ENCODE measurements at places on chromosomes 3 and 15.

- no peak for DNase-seq
Measured at GRCh38 chr3:53247619-53248018, 8.2 kb downstream of the TKT start.

DNA sequence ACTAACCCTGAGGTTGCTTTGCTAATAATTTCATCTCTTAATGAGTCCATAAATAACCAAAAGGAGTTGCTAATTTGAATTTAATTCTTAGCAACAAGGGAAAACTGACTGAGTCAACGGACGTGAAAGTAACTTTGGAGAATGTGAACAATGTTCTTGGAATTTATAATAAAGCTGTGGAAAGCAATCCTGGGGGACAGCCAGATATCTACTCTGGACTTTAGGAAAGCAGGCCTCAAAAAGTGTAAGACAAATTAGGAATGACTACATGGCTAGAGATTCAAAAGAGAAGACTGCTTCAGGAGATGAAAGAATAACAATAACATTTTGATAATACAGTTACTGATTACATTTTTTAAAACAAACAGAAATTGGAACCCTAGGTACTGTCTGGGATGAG is 318.4 kb upstream of the COL8A1 start:
- peak; percentile 93 for DNase-seq

GRCh38 chr3:172707967-172708366 is 2.9 kb downstream of the NCEH1 start:
- peak; percentile 83 for DNase-seq

DNA sequence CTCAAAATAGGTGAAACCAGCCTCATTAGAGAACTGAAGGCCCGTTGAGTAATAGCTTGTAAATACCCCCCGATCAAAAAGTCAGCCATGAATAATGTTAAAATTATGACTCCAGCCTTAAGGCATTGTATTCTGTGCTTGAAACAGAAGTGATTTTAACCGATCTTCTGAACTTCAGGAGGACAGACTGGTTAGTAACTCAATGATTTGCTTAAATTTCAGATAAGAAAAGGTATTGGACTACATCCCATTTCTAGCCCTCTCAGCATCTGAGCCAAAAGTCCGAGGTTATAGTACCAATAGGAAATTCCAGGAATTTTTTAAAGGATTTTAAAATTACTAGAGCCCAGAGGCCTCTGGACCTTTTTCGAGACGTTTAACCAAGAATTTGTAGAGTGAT is 67.7 kb upstream of the FGF12 start:
- peak; percentile 52 for DNase-seq

DNA sequence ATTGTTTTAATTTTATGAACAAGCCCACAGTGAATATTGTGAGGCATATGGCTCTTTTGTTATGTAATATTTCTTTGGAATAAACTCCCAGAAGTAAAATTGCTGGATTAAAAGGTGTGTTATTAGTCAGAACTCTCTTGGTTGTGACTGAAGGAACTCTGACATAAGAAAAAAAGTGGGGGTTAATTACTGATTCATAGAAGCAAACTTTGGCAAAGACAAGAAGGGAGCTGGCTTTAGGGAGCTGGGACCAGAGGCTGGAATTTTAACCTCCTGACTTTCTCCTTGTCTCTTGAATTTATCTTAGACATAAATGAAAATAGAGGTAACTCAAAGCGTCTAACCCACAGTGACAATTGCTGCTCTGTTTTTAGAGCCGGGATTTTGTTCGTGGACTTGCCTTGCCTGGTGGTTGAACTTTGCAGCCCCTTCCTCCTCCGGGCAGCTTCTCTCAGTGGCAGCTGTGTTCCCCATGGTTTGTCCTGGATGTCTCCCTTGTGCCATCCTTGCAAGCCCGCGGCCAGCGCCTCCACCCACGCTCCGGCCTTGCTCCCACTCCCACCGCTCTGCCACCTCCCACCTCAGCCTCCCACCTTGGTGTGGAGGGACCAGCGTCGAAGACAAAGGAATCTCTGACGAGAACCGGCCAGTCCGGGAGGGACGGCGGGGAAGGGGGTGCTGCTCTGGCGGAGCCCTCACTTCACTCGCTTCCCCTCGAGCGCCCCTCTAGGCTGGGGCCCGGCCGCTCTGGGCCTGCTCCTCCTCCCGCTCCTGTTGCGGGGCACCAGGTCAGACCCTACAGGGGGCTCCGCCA is 28.0 kb downstream of the ARHGAP31 start:
- peak; percentile 64 for DNase-seq

DNA sequence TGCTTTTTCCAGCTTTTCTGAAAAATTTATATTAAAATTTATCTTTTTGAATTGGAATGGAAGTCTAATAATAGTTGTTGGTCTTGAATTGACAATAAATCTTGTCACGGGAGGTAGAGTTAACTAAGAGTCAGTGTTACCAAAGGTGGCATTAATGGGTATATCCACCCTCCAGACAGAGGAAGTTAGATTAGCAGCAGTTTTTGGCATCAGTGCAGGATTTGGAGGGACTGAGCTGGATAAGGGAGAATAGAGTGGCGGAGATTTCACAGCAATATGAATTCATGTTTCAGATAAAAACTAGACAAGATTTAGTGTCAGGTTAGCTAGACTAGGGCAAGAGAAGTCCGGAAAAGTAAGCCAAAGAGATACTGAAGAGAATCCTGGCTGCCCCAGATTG is 201.3 kb upstream of the ZBTB20 start:
- DNase-seq: no peak

GRCh38 chr3:194671511-194671899 is 486 bp downstream of the LSG1 start:
- DNase-seq: peak; percentile 53

DNA sequence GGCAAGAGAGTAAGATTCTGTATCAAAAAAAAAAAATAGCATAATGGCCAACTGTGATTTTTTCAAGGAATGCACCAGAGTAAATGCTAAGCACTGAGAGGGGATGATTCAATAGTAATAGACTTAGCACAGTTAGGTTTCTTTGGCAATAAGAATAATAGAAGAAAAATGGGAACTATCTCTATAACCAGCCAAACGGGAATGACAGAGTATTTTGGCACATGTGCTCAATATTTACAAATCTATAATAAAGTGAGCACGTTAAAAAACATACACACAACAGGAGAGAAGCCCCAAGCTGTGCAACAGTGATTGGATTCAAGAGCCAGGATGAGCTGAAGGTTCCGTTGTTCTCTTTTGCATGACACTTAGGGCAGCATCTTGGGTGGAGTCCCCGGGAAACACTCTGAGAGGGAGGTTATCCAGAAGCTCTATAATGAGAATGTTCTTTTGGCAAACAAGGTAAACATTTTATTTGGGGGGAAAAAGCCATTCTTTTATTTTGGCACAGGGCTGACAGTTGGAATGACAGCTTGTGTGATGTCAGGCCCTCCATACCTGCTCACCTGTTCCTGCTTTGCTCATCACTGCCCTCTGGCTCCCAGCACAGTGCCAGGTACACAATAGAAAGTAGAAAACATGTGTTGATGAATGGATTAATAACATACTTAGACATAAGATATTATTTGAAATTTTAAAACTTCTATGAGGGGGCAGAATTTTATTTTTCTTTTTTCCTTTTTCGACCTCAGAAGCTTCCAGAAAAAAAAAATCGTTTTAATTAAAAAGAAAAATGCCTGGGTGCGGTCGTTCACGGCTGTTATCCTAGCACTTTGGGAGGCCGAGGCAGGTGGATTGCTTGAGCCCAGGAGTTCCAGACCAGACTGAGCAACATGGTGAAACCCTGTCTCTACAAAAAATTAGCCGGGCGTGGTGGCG is 44.0 kb upstream of the MUC4 start:
- no peak for DNase-seq

GRCh38 chr3:121757087-121757811 is 7.7 kb upstream of the GOLGB1 start:
- DNase-seq: peak; percentile 19

DNA sequence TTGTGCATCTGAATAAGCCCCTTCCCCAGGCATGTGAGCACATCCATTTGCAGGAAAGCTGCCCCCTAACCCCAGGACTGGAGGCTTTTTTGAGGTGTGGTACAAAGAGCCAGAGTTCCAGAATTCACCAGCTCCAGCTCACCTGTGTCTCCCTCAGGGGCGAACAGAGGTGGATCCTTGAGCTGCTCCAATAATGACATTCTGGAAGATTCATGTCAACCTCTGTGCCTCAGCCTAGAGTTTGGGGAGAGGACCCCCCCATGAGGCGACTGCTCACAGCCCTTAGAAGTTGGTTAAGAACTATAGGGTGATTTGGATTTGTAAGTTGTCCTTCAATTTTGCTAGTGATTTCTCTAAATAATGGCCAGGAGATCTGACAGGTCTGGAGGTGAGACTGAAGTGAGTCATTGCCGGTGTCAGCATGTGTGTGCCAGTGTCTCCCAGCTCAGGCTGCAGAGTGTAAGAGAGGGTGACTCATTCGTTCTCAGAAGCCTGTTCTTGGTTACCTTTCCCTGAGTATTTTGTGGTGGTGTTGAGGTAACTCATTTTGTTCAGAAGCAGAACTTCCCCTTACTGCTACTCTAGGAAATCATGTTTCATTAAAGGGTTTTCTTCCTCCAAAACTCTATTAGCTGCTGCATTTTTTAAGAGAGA is 136.9 kb upstream of the TOPAZ1 start:
- DNase-seq: peak; percentile 49

DNA sequence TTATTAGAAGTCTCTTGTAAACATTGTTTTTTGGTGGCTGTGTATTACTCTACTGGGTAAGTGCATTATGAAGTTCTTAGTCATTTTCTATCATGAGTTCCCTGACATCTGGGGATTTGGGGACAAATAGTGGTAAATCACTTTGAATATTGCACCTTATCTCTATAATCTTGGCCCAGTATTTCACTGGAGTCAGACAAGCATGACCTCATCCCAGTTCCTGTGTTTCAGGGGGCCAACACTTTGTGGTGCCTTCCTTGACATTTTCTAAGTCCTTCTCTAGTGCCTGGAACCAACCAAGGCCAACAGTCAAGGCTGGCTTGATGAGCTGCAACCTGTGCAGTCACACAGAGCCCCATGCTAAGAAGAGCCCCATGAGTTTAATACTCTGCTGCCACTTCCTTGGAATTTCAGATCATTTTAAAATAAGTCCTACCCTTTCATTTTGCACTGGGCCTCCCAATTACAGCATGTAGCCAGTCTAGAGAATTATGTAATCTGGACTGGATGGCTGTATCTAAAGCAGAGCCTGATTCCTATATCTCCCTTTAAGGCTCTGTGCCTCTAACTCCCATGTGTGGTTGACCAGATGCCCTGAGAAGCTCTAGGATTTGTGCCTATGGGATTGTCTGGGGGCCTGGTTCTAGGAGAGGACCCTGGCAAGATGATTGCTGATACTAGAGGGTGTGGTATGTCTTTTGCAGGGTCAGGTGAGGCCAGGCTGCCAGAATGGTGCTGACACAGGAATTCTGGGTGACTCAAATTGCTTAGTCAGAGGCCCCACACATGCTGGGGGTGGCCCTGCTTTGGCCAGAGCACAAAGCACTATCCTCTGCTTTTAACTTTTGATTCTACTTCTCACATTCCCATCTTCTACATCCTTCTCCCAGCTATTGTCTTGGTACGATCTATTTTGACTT is 319.6 kb upstream of the TBC1D5 start:
- peak; percentile 47 for DNase-seq

DNA sequence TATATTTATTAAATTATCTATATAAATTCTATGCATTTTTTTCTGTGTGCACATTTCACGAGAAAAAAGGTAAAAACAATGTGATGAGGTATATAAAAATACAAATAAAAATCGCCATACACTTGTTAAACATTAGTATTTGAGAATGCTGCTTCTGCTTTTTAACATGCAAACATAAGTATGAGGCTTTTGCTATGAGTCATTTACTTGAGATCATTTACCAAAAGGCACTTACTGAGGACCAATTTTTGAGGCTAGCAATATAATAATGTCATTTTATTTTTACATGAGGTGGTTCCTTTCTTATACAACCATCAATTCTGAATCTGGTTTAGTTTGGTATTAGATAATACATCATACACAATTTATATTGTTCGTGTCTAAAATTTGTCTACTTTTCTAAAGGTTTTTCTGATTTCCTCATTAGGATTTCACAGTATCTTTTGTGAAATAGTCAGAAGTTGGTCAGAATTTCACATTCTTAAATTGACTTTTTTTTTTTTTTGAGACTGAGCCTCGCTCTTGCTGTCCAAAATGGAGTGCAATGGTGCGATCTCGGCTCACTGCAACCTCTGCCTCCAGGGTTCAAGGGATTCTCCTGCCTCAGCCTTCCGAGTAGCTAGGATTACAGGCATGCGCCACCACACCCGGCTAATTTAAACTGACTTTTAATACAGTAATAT is 25.6 kb downstream of the DCUN1D1 start:
- DNase-seq: no peak
